Activated naive CD4-positive, alpha-beta T cell treated with anti-CD3 and anti-CD28 coated beads for 36 hours (primary cell): ENCODE measurements at places on chromosomes 1 and 21. TPM values are rescaled to one million over a fixed set of nuclear protein-coding genes. Genes with fewer than 3 reads are reported as not detected.
A peak's percentile ranks its signal among the peaks of the same experiment; 100 is the strongest.

DNA sequence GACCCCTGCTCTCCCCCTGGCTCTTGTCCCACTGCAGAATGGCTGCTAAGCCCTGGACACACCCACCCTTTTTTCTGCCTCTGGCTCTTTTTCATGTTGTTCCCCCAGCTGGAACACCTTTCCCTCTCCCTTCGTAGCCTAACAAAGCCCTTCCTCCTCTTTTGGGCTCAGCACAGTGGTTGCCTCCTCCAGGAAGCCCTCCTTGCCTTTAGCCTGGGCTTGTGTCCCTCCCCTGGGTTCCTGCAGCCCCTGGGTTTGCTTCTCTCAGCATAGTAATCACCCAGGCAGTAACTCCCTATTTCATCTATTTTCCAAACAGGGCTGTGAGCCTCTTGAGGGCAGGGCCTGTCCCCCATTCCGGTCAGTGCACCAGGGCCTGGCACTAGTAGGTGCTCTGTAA, 19.8 kb upstream of the ACTL8 start:
- H3K4me1 ChIP-seq, result no peaks in the 10 kb centered on the region
- no peak overlapping the region for H3K27ac ChIP-seq
- no peak for DNase-seq
- H3K27me3 ChIP-seq, result peaks cover 6% of the 10 kb centered on the region

GRCh38 chr1:47555841-47556560, 118.2 kb downstream of the FOXD2 start:
- no peaks in the 10 kb centered on the region for H3K4me1 ChIP-seq
- DNase-seq, result no peak
- no peak overlapping the region for H3K4me3 ChIP-seq
- no peaks in the 10 kb centered on the region for H3K36me3 ChIP-seq

- no peaks in the 10 kb centered on the region for H3K4me1 ChIP-seq
- DNase-seq, result no peak
- no peak overlapping the region for H3K27ac ChIP-seq
- no peaks in the 10 kb centered on the region for H3K36me3 ChIP-seq
- H3K27me3 ChIP-seq, result peaks cover 6% of the 10 kb centered on the region
Measured at GRCh38 chr1:94741510-94741909, 78.6 kb upstream of the SLC44A3 start.

- peaks cover 6% of the 10 kb centered on the region for H3K27me3 ChIP-seq
- no peak overlapping the region for H3K27ac ChIP-seq
- no peaks in the 10 kb centered on the region for H3K36me3 ChIP-seq
- no peak overlapping the region for H3K4me3 ChIP-seq
Measured at GRCh38 chr1:68293609-68294366, 61.5 kb upstream of the WLS start.

- H3K27me3 ChIP-seq, result peaks cover 8% of the 10 kb centered on the region
- no peak overlapping the region for H3K4me3 ChIP-seq
- no peaks in the 10 kb centered on the region for H3K36me3 ChIP-seq
- no peak for DNase-seq
- H3K27ac ChIP-seq, result no peak overlapping the region
Measured at GRCh38 chr1:236491469-236492136, 32.2 kb upstream of the LGALS8 start.

- DNase-seq, result peak; percentile 65
- peaks cover 5% of the 10 kb centered on the region for H3K36me3 ChIP-seq
- peak overlapping the region; percentile 42 for H3K4me3 ChIP-seq
- H3K27ac ChIP-seq, result peak overlapping the region; percentile 71
- peaks cover 34% of the 10 kb centered on the region for H3K4me1 ChIP-seq
Measured at GRCh38 chr21:35428489-35428888, 379.4 kb upstream of the RUNX1 start.

DNA sequence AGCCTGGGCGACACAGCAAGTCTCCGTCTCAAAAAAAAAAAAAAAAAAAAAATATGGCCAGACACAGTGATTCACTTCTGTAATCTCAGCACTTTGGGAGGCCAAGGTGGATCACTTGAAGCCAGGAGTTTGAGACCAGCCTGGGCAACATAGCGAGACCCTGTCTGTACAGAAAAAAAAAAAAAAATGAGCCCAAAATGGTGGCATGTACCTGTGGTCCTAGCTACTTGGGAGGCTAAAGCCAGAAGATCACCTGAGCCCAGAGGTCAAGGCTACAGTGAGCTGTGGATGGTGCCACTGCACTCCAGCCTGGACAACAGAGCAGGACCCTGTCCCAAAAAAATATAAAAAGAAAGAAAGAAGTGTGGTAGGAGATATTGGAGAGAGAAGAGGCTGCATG, 1.7 kb upstream of the TESK2 start:
- peaks cover 1% of the 10 kb centered on the region for H3K36me3 ChIP-seq
- no peak for DNase-seq
- H3K4me1 ChIP-seq, result peaks cover 6% of the 10 kb centered on the region
- H3K27me3 ChIP-seq, result no peaks in the 10 kb centered on the region

DNA sequence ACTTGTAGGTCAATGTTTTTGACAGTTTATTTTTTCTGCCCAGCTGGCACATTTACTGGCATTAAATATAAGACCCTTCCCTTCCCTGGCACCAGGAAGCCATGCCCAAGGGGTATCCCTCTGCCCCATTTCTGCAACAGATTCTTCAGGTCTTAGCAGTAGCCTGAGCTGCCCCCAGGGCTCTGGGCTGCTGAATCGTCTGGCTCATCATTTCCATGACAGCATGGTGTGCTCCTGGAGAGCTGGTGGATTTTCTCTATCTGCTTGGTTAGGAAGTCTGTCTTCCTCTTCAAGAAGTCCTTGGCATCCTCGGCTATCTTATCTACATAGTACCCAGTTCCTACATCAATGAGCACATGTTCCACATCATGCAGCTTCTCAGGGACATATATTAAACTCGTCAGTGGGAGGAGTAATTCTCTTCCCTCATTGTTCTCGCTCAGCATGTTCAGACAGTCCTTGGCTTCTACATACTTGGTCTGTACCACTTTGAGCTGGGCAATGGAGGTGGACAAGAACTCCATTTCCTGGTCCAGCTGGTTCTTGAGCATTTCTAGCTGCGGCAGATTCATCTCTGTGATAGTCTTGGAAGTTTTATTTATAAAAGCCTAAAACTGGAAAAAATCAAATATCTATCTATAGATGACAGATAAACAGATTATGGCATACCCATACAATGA, 23.5 kb downstream of the MIA3 start:
- no peaks in the 10 kb centered on the region for H3K27me3 ChIP-seq
- H3K4me3 ChIP-seq, result no peak overlapping the region
- peaks cover 20% of the 10 kb centered on the region for H3K36me3 ChIP-seq
- peaks cover 29% of the 10 kb centered on the region for H3K4me1 ChIP-seq

DNA sequence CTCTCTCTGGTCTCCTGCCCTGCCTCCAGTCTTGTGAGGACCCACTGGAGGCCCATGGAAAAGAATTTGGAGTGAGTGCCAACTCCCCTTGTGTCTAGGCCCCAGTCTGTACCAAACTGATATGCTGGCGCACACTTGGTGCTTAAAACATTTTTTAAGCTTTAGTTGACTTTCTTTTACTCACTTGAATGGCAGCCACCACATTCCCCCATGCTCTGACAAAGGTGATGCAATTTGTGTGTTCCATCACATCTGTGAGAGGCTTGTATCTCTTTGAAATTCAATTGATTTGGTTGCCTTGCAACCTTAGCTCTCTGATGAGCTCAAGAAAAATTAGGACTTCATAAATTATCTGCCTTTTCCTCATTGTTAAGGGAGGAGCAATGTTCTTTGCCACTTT, 30.5 kb upstream of the WDTC1 start:
- H3K4me3 ChIP-seq, result no peak overlapping the region
- H3K27ac ChIP-seq, result no peak overlapping the region
- H3K4me1 ChIP-seq, result no peaks in the 10 kb centered on the region
- no peaks in the 10 kb centered on the region for H3K36me3 ChIP-seq

GRCh38 chr21:46457801-46458314, 833 bp upstream of the DIP2A start:
- DNase-seq, result no peak
- H3K27ac ChIP-seq, result peak overlapping the region; percentile 86
- H3K4me1 ChIP-seq, result peaks cover 36% of the 10 kb centered on the region
- peak overlapping the region; percentile 83 for H3K4me3 ChIP-seq

- peaks cover 6% of the 10 kb centered on the region for H3K27me3 ChIP-seq
- H3K4me3 ChIP-seq, result no peak overlapping the region
- no peaks in the 10 kb centered on the region for H3K4me1 ChIP-seq
- H3K27ac ChIP-seq, result no peak overlapping the region
Measured at GRCh38 chr1:56052041-56052440, 527.3 kb downstream of the PLPP3 start.

GRCh38 chr1:154190550-154190949, 1.4 kb downstream of the TPM3 start:
- peaks cover 9% of the 10 kb centered on the region for H3K4me1 ChIP-seq
- no peaks in the 10 kb centered on the region for H3K36me3 ChIP-seq
- no peak overlapping the region for H3K4me3 ChIP-seq
- H3K27me3 ChIP-seq, result peaks cover 11% of the 10 kb centered on the region

DNA sequence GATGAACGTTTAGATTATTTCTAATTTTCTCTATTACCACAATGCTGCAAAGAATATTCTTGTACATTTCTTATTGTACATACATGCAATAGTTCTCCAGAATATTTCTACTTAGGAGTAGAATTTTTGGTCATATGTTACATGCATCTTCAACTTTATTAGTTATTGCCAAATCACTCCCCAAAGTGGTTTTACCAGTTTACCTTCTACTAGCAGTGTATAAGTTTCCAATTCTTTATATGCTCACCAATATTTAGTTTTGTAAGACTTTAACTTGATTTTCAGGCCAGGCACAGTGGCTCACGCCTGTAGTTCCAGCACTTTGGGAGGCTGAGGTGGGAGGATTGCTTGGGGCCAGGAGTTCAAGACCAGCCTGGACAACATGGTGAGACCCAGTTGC, 55.4 kb downstream of the SNRPE start:
- H3K27me3 ChIP-seq, result no peaks in the 10 kb centered on the region
- H3K4me3 ChIP-seq, result no peak overlapping the region
- H3K27ac ChIP-seq, result no peak overlapping the region
- no peak for DNase-seq
- no peaks in the 10 kb centered on the region for H3K36me3 ChIP-seq

GRCh38 chr1:157163273-157164127, 25.3 kb upstream of the ETV3 start:
- H3K4me1 ChIP-seq, result no peaks in the 10 kb centered on the region
- H3K27ac ChIP-seq, result no peak overlapping the region
- peak; percentile 85 for DNase-seq
- H3K36me3 ChIP-seq, result no peaks in the 10 kb centered on the region

DNA sequence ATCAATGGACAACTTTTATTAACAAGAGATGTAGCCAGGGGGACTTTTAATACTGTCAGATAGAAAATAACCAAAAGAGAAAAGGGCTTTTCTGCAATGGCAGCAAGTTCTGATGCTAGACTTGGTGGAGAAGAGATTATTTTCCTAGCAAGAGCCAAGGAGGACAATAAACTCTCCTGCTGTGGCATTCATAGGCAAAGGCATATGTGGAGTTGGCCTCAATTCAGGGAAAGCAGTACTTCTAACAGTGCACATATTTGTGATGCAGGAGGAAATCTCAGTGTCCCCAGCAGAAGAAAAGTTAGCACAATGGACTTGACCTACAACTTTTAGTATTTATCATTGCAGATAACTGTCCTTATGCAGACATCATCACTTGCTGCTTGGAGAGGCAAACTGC, 75.1 kb upstream of the GRIK1 start:
- H3K27ac ChIP-seq, result no peak overlapping the region
- no peak for DNase-seq
- H3K27me3 ChIP-seq, result no peaks in the 10 kb centered on the region
- H3K36me3 ChIP-seq, result no peaks in the 10 kb centered on the region
- H3K4me1 ChIP-seq, result no peaks in the 10 kb centered on the region

DNA sequence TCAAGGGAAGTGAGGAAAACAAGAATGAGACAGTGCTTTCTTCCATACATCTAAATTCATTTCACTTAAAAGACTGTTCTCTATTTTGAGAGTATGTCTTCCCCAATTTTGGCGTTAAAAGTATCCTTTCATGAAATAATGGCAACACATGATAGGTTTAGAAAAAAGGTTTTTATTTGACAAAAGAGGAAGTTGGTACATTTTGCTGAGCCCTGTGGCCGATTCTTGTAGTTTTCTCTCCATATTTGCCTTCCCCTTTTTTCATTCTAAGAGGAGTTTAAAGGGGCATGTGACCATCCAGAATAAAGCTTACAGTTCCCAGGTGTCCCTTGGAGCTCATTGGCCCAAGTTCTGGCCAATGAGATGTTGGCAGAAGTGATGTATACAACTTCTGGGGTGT, 140.4 kb upstream of the KCNE2 start:
- no peaks in the 10 kb centered on the region for H3K36me3 ChIP-seq
- no peak overlapping the region for H3K27ac ChIP-seq
- H3K4me1 ChIP-seq, result no peaks in the 10 kb centered on the region
- H3K27me3 ChIP-seq, result no peaks in the 10 kb centered on the region

DNA sequence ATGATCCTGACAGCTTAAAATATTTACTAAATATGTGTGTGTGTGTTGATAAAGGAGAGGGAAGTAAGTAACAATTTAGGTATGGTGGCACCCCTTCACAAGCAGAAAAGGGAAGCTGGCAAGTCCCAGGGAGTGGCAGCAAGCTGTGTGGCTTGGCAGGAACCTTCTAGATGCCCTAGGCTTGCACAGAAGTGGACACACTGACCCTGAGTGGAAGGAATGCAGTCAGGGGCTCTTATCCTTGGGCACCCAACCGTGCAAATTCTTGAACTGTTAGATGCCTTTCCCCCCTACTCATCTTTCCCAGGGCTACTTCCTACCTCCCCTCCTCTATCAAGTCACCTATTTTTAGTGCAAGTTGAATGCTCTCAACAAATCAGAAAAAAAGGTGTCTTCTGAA, 18.9 kb downstream of the ACP6 start:
- H3K27ac ChIP-seq, result no peak overlapping the region
- no peaks in the 10 kb centered on the region for H3K27me3 ChIP-seq
- peaks cover 12% of the 10 kb centered on the region for H3K36me3 ChIP-seq
- no peak for DNase-seq
- H3K4me1 ChIP-seq, result peaks cover 27% of the 10 kb centered on the region

DNA sequence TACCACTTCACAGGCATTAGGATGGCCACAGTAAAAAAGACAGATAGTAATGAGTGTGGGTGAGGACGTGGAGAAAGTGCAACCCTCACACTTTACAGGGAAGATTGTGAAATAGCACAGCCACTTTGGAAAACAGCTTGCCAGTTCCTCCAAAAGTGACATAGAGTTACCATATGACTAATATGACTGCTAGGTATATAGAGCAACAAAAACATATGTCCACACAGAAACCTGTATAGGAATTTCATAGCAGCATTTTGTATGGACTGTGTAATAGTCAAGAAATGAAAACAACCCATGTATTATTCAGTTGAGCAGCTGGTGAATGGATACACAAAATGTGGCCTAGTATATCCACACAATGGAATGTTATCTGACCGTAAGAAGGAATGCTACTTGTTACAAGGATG, 30.4 kb upstream of the LBR start:
- peaks cover 40% of the 10 kb centered on the region for H3K4me1 ChIP-seq
- no peak for DNase-seq
- H3K36me3 ChIP-seq, result no peaks in the 10 kb centered on the region
- H3K27ac ChIP-seq, result no peak overlapping the region
- H3K27me3 ChIP-seq, result no peaks in the 10 kb centered on the region
- no peak overlapping the region for H3K4me3 ChIP-seq

GRCh38 chr21:36423771-36424433, 38.7 kb downstream of the CHAF1B start:
- no peaks in the 10 kb centered on the region for H3K4me1 ChIP-seq
- peaks cover 1% of the 10 kb centered on the region for H3K36me3 ChIP-seq
- no peaks in the 10 kb centered on the region for H3K27me3 ChIP-seq
- H3K4me3 ChIP-seq, result no peak overlapping the region
- DNase-seq, result no peak

The LMX1A gene
- not detected for total RNA-seq

The AADACL3 gene
- not detected for total RNA-seq

The UROD gene
- total RNA-seq, result 117 TPM

The ACOT11 gene
- total RNA-seq, result 1.1 TPM

The CYYR1 gene
- total RNA-seq, result not detected

The CIART gene
- total RNA-seq, result 1.0 TPM

The CRYAA gene
- total RNA-seq, result not detected

The IL24 gene
- total RNA-seq, result 44.0 TPM

The PRR9 gene
- not detected for total RNA-seq

The FAM89A gene
- 11.0 TPM for total RNA-seq
